Astrocyte (in vitro differentiated cells and primary cell): ENCODE measurements at places on chromosomes 6 and 20. TPM values are rescaled to one million over a fixed set of nuclear protein-coding genes. Genes with fewer than 3 reads are reported as not detected.
A peak's percentile ranks its signal among the peaks of the same experiment; 100 is the strongest.

DNA sequence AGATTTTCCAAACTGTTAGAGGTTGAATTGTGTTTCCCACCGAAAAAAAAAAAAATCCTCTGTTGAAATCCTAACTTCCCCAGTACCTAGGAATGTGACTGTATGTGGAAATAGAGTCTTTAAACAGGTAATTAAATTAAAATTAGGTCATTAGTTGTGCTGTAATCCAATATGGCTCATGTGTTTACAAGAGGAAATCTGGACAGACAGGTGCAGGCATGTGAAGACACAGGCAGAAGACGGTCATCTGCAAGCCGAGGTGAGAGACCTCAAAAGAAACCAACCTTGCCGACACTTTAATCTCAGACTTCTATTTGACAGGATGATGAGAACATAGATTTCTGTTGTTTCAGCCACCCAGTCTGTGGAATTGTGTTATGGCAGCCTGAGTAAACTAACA lies 28.6 kb upstream of the EZR start:
- no peak overlapping the region for H3K4me3 ChIP-seq
- no peak overlapping the region for H3K27ac ChIP-seq
- H3K27me3 ChIP-seq, result no peaks in the 10 kb centered on the region
- DNase-seq, result no peak
- H3K4me1 ChIP-seq, result peaks cover 25% of the 10 kb centered on the region

GRCh38 chr6:135728589-135728988 lies 122.9 kb upstream of the PDE7B start:
- H3K27ac ChIP-seq, result no peak overlapping the region
- no peak overlapping the region for H3K4me3 ChIP-seq
- H3K36me3 ChIP-seq, result no peaks in the 10 kb centered on the region
- no peaks in the 10 kb centered on the region for H3K27me3 ChIP-seq
- H3K4me1 ChIP-seq, result no peaks in the 10 kb centered on the region
- DNase-seq, result no peak

Gene LY6G5B
- total RNA-seq, result 17.5 and 20.3 TPM in 2 replicates

Gene EBF4
- 2.3 and 4.1 TPM in 2 replicates for total RNA-seq

DNA sequence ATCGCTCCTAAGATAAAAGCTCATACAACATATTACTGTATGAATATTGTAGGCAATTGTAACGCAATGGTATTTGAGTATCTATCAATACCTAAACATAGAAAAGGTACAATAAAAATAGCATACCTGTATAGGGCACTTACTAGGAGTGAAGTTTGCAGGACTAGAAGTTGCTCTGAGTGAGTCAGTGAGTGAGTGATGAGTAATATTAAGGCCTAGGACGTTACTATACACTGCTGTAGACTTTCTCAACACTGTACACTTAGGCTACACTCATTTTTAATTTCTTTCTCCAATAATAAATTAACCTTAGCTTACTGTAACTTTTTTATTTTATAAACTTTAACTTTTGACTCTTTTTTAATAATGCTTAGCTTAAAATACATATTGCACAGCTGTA lies 546.9 kb downstream of the HACE1 start:
- DNase-seq, result no peak
- no peaks in the 10 kb centered on the region for H3K4me1 ChIP-seq
- no peak overlapping the region for H3K4me3 ChIP-seq
- H3K27me3 ChIP-seq, result peaks cover 2% of the 10 kb centered on the region

DNA sequence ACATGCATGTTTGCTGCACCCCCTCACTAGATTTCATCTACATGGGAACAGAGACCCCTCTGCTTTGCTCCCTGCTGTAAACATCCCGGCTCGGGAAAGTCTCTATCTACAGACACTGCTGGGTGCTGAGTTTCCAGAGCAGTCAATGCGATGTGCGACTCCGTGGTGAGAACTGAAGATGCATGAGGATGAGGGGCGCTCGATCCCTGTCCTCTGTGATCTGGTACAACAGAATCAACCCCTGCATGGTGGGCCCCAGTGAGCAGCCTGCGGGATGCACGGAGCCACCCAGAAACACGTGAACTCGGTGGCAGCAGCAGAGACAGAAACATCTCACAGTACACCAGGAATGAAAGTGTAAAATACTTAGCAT lies 83.1 kb downstream of the THBS2 start:
- no peaks in the 10 kb centered on the region for H3K27me3 ChIP-seq
- H3K4me3 ChIP-seq, result no peak overlapping the region
- no peak overlapping the region for H3K27ac ChIP-seq
- no peaks in the 10 kb centered on the region for H3K36me3 ChIP-seq
- H3K4me1 ChIP-seq, result peaks cover 44% of the 10 kb centered on the region
- no peak for DNase-seq

DNA sequence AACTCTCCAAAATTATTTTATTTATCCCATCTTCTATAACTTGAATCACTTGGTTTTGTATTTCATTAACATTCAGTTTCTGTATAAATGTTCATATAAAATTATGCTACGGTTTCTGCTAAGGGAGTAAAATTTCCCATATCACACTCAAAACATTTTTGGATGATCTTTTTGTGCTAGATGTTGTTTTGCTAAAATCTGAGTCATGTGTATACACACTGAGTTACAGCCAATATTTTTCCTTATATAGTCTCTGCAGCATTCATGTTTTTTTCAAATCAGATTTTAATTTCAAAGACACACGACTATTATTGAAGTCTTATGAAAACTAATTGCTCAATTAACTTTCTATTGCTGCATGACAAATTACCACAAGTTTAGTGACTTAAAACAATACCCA lies 54.3 kb upstream of the SLC2A12 start:
- H3K36me3 ChIP-seq, result no peaks in the 10 kb centered on the region
- no peak overlapping the region for H3K27ac ChIP-seq
- no peak for DNase-seq
- H3K4me1 ChIP-seq, result no peaks in the 10 kb centered on the region
- no peak overlapping the region for H3K4me3 ChIP-seq

DNA sequence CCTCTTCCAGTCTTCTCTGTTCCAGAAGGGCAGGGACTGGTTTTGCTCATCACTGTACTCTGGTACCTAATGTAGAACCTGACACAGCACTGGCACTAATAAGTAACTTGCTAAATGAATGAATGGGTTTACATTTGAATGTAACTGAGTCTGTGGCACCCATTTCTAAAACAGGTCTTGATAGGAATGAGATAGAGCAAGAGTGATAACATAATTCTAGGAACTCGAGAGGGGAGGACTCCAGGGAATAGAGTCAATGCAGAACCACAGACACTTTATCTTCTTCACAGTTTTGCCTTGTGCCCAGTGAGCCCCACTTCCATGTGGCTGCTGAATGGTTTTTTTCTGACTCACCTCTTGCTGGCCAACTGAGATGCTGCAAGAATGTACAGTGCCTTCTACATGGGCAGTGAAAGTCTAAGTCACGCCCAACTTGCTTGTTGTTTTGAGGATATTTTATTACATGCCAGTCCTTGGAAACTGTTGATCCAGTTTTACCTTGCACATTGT lies 61.1 kb downstream of the TBC1D7 start:
- H3K4me1 ChIP-seq, result peaks cover 10% of the 10 kb centered on the region
- H3K27me3 ChIP-seq, result no peaks in the 10 kb centered on the region
- H3K36me3 ChIP-seq, result no peaks in the 10 kb centered on the region

GRCh38 chr20:58127701-58128111 lies 100.7 kb downstream of the ANKRD60 start:
- no peaks in the 10 kb centered on the region for H3K36me3 ChIP-seq
- peaks cover 5% of the 10 kb centered on the region for H3K27me3 ChIP-seq

- H3K27ac ChIP-seq, result no peak overlapping the region
- H3K4me3 ChIP-seq, result no peak overlapping the region
- no peak for DNase-seq
- no peaks in the 10 kb centered on the region for H3K27me3 ChIP-seq
- H3K36me3 ChIP-seq, result peaks cover 54% of the 10 kb centered on the region
Measured at GRCh38 chr6:7561153-7561964, 19.9 kb downstream of the DSP start.

DNA sequence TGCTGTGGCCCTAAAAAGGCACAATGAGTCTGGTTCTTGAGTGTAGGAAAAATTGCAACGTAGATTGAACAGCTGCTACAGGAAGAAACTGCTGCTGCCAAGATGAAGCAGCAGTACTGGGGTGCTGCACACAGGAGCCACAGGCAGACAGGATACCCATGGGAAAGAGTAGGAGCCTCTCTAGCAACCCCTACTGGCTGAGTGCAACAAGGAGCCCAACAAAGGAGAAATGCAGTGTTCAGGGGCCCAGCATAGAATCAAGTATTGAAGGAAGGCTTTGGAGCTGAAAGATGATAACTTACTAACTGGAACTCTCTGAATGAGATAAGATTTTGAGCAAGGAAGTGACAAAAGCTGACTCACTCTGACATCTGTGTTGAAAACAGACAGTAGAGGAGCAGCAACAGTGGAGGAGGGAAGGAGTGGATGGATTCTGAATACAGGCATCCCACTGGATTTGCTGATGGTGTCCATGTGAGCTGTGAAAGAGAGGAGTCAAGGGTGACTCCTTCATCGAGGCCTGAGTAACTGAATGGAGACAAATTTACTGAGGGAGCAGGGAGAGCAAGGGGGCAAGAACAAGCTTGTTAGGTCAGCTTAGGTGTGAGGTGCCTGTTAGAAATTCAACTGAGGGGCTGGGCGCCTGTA lies 534.7 kb upstream of the JARID2 start:
- peak; percentile 88 for DNase-seq
- H3K27me3 ChIP-seq, result no peaks in the 10 kb centered on the region
- no peak overlapping the region for H3K4me3 ChIP-seq
- peak overlapping the region; percentile 93 for H3K27ac ChIP-seq

GRCh38 chr6:15685619-15686018 lies 22.8 kb upstream of the DTNBP1 start:
- H3K27me3 ChIP-seq, result peaks cover 11% of the 10 kb centered on the region
- no peaks in the 10 kb centered on the region for H3K36me3 ChIP-seq
- DNase-seq, result no peak
- no peak overlapping the region for H3K4me3 ChIP-seq

Gene ADISSP
- 35.7 and 43.2 TPM in 2 replicates for total RNA-seq

Gene SMLR1
- total RNA-seq, result not detected in 2 replicates

Gene MEI4
- 0.54 and 0.58 TPM in 2 replicates for total RNA-seq

DNA sequence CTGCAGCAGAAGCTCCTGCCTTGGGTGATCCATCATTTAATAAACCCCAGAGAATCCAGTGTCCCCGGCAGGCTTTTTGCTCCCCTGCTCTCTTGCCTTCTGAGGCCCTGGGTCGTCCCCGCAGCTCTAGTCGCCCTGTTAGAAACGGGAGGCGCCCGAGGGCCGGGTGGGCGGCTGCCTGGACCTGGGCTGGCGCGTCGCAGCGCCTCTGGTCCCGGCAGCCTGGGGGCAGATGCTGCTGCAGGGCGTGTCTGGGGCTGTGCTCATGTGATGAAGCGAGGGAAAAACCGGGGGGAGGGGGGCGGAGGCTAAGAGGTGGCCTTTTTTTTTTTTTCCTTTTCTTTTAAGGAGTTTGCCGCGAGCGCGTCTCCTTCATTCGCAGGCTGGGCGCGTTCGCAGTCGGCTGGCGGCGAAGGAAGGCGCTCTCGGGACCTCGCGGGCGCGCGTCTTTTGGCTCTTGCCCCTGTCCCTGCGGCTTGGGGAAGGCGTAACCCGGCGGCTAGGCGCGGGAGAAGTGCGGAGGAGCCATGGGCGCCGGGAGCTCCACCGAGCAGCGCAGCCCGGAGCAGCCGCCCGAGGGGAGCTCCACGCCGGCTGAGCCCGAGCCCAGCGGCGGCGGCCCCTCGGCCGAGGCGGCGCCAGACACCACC lies 394 bp downstream of the AKAP12 start:
- no peaks in the 10 kb centered on the region for H3K27me3 ChIP-seq
- H3K36me3 ChIP-seq, result no peaks in the 10 kb centered on the region
- peaks cover 23% of the 10 kb centered on the region for H3K4me1 ChIP-seq
- peak overlapping the region; percentile 80 for H3K4me3 ChIP-seq
- H3K27ac ChIP-seq, result peak overlapping the region; percentile 63

DNA sequence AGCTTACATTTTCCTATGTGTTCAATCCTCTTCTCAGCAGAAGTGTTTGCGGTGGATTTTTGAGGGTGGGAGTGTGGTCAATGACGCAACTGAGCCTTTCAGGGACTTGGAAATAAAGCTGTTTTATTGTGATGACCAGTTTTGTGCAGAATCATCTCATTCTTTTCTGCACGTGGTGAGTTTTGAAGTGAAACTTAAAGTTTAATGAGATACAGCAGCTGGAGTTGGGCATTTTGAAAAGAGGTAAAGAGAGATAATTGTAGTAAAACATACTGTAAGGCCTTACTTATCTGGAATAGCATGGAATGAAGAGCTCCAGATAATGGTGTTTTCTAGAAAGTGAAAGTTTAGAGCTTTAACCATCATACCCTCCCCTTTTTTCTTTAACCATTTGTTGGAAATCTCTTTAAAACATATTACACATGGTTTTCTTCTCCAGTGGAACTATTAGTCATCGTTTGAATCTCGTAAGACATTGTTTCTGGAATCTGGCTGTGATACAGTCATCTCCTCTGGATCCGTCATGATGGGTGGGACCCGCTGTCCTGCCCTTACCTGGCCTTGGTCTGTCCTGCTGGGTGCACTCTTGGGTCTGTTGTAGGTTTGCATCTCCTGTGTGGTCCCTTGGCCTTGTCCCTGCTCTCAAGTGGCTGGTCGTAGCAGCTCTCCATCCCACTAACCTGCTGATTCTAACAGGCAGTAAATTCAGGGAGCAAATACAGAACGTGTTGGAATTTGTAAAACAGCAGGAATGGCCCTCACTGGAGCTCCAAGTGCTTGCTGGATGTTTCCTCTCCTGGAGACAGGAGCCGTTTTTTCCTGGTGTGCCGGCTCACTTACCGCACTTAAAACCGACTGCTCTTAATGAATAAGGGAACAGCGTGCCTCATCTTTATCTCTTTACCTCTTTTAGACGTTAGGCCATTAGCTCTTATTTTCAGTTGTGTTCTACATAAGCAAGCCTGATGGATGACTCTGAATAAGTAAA lies 29.8 kb downstream of the UST start:
- peak overlapping the region; percentile 32 for H3K4me3 ChIP-seq
- H3K36me3 ChIP-seq, result no peaks in the 10 kb centered on the region
- peaks cover 10% of the 10 kb centered on the region for H3K4me1 ChIP-seq
- H3K27ac ChIP-seq, result peak overlapping the region; percentile 46
- H3K27me3 ChIP-seq, result no peaks in the 10 kb centered on the region

GRCh38 chr6:147972448-147972847 lies 370.2 kb upstream of the SASH1 start:
- H3K4me3 ChIP-seq, result no peak overlapping the region
- DNase-seq, result no peak
- no peaks in the 10 kb centered on the region for H3K36me3 ChIP-seq
- peaks cover 10% of the 10 kb centered on the region for H3K4me1 ChIP-seq
- H3K27me3 ChIP-seq, result no peaks in the 10 kb centered on the region
- no peak overlapping the region for H3K27ac ChIP-seq

GRCh38 chr6:112253841-112254816 lies at the start of gene LAMA4:
Gene LAMA4, minus strand, starts transcription at chr6:112254567. Its CDS starts 417 bp downstream, at chr6:112254150.
- H3K27ac ChIP-seq, result peak within 1 kb of the TSS; percentile 84
- DNase-seq, result peak; percentile 84
- H3K4me1 ChIP-seq, result peaks cover 25% of the 10 kb centered on the region

Gene CRISP3
- total RNA-seq, result not detected in 2 replicates

DNA sequence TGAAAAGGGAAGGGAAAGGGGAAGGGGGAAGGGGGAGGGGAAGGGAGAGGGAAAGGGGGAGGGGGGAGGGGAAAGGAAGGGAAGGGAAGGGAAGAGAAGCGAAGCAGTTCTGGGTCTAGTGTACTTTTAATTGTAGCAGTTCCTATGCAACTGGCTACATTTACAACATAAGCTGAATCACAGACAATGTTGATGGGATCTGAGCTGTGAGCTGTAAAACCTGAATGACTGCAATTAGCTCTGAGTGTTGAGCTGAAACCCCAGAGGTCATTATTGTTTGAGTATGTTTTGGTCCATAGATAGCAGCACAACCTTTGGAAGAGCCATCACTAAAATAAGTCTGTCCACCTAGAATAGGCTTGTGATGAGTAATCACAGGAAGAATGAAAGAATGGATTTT lies 7.2 kb upstream of the ABHD12 start:
- H3K4me1 ChIP-seq, result no peaks in the 10 kb centered on the region
- no peaks in the 10 kb centered on the region for H3K27me3 ChIP-seq
- no peak overlapping the region for H3K27ac ChIP-seq
